Anterior cingulate cortex (tissue), 58 donors: ENCODE measurements at places on chromosomes 16 and 17.
A peak's percentile ranks its signal among the peaks of the same experiment; 100 is the strongest.

- no peak for DNase-seq
These were observed 14.9 kb downstream of the LIMD2 start for GRCh38 chr17:63685041-63685440.

- no peak for DNase-seq
These were observed 167.9 kb upstream of the NOL11 start for GRCh38 chr17:67549820-67550219.

DNA sequence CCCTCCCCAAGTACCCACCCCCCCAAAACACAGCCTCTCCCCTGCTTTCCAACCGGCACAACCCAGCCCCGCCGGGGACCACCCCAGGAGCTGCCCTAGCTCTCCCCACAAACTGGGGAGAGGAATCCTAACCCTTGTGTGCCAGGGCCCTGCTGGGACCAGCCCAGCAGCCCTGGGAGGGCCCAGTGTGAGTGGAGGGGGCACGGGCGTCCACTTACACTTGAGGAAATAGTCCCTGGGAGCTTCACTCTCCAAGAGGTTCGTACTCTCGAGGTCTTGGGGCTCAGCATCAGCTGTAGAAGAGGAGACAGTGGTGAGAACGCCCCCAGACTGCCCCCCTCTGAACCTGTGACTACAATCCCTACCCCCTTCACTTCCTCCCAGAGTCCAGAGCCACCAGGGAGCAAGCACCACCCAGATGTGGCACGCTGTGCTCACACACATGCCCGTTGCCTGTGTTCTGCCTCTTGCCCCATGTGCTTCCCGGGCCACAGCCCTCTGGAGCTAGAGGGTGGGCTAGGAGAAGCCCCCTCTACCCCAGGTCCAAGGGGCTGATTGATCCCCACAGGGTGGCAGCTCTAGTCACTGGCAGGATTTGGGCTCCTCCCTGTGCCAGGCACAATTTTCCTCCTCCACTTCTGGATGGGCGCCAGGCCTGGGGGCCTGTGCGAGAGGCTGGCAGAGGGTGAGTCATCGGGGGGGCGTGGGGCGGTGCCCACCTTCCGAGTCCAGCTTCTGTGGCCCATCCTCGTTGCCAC lies 3.0 kb downstream of the TRIM47 start:
- DNase-seq = no peak

GRCh38 chr16:73735018-73735417 lies 561.6 kb upstream of the PSMD7 start:
- no peak for DNase-seq

GRCh38 chr17:13597723-13598347 lies 3.9 kb downstream of the HS3ST3A1 start:
- DNase-seq = no peak

DNA sequence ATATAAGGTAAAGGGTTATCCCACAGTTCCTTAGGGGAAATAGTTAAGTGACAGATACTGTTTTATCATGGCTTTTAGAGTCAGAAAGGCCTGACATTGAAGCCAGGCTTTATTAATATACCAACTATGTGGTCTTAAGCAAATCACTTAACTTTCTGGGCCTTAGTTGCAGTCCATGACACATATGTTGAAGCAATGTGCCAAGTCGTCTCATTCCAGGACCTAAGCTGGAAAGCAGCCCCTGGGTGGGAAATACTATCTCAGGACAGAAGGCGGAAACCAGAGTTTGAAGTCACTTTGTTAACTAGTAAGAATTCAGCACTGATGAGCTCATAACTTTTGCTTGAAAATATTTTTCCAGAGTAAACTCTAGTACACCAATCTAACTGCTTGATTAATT lies 80.0 kb downstream of the USP32 start:
- DNase-seq = no peak

DNA sequence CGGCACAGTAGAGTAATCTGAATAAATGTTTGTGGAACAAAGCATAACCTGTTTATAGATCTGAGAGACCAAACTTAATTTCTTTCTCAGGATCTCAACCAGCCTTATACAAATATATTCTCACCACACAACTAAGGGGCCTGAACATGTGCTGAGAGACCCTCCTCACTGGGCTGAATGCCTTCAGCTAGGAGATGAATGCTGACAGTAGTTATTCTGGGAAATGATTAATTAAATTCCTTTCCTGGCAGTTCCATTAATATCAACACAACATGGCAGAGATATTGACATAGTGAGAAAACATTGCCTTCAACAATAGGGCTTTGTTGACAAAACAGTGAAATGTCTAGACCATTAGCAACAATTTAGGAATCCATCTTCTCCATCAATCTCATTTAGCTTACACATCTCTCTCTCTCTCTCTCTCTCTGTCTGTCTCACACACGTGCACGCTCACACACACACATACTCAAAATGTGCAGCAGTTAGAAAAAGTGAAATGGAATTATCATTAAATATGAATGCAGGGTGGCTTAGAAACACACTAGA lies 780.8 kb upstream of the CDH8 start:
- no peak for DNase-seq

GRCh38 chr16:24102209-24102660 lies 153.9 kb upstream of the CACNG3 start:
- no peak for DNase-seq

- DNase-seq = no peak
These were observed 622.6 kb downstream of the KCNJ2 start for GRCh38 chr17:70791748-70792443.

DNA sequence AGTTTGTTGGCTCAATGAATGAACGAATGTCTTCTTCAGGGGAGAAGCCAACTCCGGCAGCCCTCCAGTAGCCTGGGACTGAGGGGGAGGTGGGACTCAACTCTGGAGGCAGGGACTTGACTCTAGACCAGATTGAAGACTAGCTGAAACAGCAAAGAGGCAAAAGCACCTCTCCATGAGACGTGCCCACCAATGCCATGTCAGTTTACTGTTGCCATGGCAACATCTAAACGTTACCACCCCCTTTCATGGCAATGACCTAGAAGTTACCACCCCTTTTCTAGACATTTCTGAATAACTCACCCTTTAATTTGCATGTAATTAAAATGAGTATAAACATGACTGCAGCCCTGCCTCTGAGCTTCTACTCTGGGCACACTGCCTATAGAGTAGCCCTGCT lies 91.8 kb downstream of the ASIC2 start:
- DNase-seq = no peak

DNA sequence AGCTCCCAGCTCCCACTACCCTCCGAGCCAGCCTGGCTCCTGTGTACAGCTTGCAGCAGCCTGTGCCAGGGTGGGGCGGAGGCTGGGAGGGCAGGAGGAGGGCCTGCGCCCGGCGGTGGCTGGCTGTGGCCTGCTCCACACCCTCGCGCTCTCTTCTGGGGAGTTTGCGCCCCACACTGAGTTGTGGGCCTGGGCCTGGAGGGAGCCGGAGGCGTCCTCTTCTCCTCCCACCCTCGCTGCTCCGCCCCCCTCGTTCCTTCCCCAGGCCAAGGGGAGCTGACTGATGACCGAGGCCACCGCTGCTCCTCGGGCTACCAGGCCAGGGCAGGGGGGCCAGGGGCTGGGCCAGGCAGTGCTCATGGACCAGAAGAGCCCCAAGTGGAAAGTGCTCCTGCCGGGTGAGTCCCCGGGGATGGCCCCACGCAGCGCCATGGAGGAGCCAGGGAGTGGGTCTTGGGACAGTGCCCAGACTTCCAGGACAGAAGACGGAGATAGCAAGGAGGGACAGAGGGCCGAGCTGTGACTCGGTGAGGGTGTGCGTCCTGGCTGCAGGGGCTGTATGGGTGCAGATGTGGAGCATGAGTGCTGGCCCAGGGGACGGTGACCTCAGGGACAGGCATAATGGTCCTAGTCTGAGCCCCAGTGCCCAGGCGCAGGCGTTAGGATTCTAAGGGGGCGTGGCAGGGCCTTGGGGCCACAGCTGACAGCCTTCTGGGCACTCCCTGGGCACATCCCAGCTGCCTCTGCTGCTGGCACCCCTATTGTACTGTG lies 242.1 kb upstream of the GSE1 start:
- no peak for DNase-seq

DNA sequence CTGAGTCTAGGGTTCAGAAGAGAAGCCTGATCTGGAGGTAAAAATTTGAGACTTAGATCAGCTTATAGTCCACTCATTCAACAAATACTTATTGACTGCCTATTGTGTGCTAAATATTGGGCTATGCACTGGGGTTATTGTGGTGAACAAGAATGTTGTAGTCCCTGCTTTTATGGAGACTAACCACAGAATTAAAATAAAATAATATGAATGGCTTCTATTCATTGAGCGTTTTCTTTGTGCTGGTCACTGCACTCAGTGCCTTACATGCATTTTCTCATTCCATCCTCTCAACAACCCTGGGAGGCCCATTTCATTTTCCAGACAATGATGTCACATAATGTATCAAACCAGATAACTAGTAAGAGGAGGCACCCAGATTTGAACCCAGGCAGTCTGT lies 4.8 kb downstream of the NEK8 start:
- DNase-seq = no peak

DNA sequence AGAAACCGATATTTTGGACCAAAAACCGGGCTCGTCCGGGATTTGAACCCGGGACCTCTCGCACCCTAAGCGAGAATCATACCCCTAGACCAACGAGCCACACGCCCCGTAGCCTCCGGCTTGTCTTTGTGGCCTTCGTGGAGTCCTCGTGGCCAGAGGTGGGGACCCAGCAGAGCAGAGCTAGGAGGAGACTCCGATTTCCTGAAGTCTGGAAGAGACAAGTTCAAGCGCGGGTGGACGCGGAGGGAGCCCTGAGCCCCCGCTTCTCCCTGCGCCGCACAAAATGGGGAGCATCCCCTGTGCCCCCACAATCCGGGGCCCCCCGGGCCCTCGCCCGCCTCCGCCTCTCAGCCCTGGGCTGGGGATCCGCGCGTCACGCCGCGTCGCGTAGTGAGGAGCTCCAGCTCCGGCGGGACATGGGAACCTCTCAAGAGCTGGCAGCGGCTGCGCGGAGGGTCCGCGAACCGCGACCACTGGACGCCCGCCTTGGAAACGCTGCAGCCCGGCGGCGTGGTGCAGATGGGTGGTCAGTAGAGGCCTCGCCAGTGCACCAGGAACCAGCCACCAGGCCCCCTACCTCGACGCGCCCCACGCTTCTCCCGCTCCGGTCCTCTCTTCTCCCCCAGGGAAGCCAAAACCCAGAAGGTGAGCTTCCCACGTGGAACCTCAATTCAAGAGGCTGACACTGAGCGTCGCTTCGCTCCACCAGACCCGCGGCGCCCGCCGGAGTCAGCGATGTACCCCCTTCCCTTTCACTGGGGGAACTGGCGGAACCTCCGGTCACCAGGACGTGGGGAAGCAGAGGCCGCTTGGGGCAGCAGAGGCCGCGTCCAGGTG lies 5.2 kb upstream of the OR1F1 start:
- no peak for DNase-seq

DNA sequence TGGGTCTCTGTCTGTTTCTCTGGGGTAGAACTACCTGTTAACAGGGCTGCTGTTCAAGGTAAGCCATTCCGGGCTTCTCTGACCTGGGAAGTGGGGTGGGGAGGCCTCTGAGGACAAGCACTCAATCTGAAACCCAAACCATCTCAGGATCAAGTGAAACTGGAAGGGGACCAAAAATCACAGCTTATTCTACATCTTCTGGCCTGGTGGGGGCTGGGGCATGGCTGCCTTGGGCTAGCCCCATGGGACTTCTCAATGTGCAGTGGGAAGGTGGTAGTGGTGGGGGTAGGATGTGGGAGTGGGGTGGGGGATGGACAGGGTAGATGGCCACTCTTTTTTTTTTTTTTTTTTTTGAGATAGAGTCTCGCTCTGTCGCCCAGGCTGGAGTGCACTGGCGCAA lies 5.5 kb downstream of the FLOT2 start:
- no peak for DNase-seq

DNA sequence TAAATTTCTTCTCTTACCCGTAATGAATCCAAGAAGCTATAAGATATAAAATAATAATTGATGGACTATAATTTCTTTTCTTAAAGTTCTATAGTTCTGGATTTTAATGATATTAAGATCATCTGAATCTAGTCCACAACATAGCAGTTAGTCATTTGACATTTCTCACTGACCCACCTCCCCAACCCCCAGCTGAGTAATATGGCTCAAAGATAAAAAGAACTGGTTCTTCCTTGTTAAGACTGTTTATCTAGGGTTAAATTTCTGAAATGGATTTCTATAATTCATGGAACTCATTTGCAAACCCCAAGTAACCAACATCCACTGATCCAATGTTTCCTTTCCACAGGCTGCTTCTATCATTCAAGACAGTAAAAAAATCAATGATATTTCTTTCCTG lies 133.9 kb upstream of the SOX9 start:
- DNase-seq = no peak

DNA sequence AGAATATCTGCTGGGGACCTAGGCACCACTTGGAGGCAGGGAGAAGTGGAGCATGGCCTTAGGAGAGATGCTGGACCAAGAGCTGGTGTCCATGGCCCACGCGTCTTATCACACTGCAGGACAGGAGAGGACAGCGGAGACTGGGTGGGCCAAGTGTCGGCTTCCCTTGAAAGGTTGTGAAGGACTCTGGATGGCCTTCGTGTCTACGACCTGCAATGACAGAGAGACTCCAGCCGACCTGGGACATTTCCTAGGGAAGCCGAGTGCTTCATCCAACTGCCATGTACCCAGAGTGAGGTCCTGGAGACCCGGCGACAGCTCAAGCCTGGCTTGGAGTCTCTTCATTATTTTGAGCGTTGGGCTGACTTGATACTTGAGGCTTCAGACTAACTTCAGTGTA lies 20.5 kb downstream of the C1QTNF1 start:
- no peak for DNase-seq

- no peak for DNase-seq
These were observed 9.3 kb downstream of the SSTR2 start for GRCh38 chr17:73174126-73174525.

- DNase-seq = no peak
These were observed 12.5 kb downstream of the NTAN1 start for GRCh38 chr16:15043344-15043743.

- no peak for DNase-seq
These were observed 389.6 kb upstream of the MON1B start for GRCh38 chr16:76801357-76801756.

GRCh38 chr16:52613508-52613907 lies 66.6 kb upstream of the TOX3 start:
- no peak for DNase-seq

DNA sequence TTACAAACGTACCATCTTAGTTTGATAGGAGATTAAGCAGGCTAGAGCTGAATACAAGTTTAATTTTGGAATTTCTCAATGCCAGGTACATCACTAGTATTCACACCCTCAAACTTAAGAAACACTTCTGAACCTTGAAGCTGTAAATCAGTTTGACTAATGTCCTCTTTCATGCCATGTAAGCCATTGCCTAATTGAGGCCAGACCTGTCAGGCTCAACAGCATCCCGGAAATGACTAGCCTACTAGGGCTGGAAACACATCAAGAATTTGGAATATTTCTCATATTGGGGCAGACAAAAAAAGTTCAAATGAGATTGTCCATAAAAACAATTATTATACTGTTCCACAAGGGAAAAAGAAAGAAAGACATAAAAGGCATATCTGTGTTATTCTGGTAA lies 1.7 kb downstream of the USP32 start:
- no peak for DNase-seq

DNA sequence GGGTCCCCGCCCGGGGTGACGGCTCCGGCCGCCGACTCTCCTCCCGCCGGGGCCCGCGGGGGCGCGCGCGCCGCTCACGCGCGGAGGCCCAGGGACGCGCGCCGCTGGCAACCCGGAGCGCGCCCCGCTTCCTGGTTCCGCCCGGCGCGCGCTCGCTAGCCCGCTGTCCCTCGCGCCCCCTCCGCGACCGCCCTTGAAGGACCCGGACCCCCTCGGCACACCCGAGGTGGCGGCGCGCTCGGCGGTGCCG lies at the start of gene STAT5B:
Gene STAT5B (minus strand): TSS at position 33 of the 250 bp plus-strand sequence. CDS start 44,264 bp downstream, outside the sequence.
- DNase-seq = peak; percentile 57

GRCh38 chr16:50940275-50940854 lies 198.5 kb downstream of the CYLD start:
- DNase-seq = no peak

GRCh38 chr17:68397108-68397536 lies 60.2 kb downstream of the WIPI1 start:
- DNase-seq = no peak
